ENCODE measurements at places on chromosomes 11 and 22. TPM values are rescaled to one million over a fixed set of nuclear protein-coding genes. Genes with fewer than 3 reads are reported as not detected.

Gene PRG3
- total RNA-seq = not detected

Gene CDPF1
- total RNA-seq = 12.1 TPM

Gene DRD4
- total RNA-seq = 0.89 TPM

Gene TEX12
- not detected for total RNA-seq

Gene SCGB1C1
- not detected for total RNA-seq

Gene MMP8
- total RNA-seq = not detected

Gene RFPL2
- not detected for total RNA-seq

Gene DGCR6
- total RNA-seq = 1.4 TPM

Gene POLA2
- 63.8 TPM for total RNA-seq

Gene DENND5A
- 44.3 TPM for total RNA-seq

Gene KCNJ11
- 1.2 TPM for total RNA-seq

Gene OR5M10
- not detected for total RNA-seq

Gene SIDT2
- 16.6 TPM for total RNA-seq

Gene OR10G6
- not detected for total RNA-seq

Gene IFITM10
- total RNA-seq = 0.31 TPM

Gene C11orf86
- not detected for total RNA-seq

Gene OR5F1
- total RNA-seq = not detected

Gene B4GALNT4
- 1.5 TPM for total RNA-seq

Gene KRTAP5-2
- total RNA-seq = not detected

Gene TBX10
- not detected for total RNA-seq

Gene APOBEC3H
- total RNA-seq = 7.1 TPM

Gene FERMT3
- total RNA-seq = 210 TPM

Gene NNMT
- not detected for total RNA-seq

Gene LDLRAD3
- total RNA-seq = 0.22 TPM

Gene ST14
- total RNA-seq = not detected

Gene CNIH2
- total RNA-seq = 0.96 TPM

Gene PACSIN3
- 4.7 TPM for total RNA-seq

Gene HTR3A
- total RNA-seq = not detected

Gene FDXACB1
- total RNA-seq = 6.9 TPM

Gene OR52I1
- not detected for total RNA-seq

Gene BACE1
- total RNA-seq = 1.5 TPM

Gene CD3D
- 325 TPM for total RNA-seq

Gene RASGRP2
- total RNA-seq = 7.8 TPM

Gene KCNE3
- total RNA-seq = not detected

Gene TECTA
- 0.16 TPM for total RNA-seq

Gene LINC01488
- total RNA-seq = not detected

Gene KCNQ1
- total RNA-seq = 9.5 TPM

Gene TREH
- total RNA-seq = not detected

All from activated CD8-positive, alpha-beta T cell treated with anti-CD3 and anti-CD28 coated beads for 36 hours (primary cell).